ENCODE measurements at places on chromosomes 5 and 9.
A peak's percentile ranks its signal among the peaks of the same experiment; 100 is the strongest.

DNA sequence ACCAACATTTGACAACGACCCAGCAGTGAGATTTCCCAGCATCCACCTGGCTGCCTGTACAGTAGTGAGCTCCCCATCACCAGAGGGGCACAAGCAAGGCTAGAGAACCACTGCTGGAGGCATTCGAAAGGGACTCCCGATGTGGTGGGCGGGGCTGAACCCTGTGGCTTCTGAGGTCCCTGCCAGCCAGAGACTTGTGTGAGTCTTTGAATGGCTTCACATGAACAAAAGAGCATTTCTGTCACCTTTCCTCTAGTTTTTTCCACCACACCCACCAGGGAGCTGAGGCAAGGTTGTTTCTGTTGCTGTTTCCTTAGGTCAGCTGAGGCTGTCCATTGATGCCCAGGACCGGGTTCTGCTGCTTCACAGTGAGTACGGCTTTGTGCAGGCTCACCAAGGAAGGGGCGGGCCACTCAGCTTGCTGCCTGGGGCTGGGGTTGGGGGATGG lies 15.7 kb downstream of the RGS3 start:
- no peak for DNase-seq

DNA sequence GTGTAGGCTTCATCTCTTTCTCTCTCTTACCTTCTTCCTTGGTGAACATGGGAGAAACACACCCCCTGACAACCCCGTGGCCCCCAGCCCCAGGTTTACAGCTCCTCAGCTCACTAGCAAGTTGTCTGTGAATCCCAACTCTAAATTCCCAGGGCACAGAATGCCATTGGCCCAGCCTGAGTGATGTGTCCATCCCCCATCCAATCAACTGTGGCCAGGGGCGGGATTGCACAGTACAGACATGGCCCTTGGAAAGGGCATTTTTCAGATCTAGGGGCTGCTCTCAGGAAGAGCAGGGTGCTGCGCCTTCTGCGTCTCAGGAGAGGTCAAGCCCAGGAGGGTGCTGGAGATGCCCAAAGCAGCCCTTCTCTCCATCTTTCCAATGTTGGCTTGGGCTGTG lies 48.2 kb upstream of the ASS1 start:
- DNase-seq, result no peak

DNA sequence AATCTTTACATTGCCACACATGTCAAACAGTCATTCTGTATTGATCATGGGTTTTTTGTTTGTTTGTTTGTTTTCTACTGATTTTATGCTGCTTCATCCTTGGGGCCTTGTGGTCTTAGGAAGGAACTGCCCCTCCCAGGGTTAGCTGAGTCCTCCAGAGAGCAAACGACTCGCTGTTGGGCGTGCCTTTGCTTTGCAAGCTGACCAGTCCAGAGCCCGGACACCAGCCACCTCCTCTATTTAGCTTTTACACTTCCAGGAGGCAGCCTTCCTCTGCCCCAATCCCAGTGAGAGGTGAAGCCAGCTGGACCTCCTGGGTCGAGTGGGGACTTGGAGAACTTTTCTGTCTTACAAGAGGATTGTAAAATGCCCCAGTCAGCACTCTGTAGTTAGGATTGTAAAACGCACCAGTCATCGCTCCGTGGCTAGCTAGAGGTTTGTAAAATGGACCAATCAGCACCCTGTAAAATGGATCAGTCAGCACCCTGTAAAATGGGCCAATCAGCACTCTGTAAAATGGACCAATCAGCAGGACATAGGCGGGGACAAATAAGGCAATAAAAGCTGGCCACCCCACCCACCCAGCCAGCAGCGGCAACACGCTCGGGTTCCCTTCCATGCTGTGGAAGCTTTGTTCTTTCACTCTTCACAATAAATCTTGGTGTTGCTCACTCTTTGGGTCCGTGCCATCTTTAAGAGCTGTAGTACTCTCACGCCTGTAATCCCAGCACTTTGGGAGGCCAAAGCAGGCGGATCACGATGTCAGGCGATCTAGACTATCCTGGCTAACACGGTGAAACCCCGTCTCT lies 154.4 kb downstream of the ERCC6L2 start:
- DNase-seq, result no peak

DNA sequence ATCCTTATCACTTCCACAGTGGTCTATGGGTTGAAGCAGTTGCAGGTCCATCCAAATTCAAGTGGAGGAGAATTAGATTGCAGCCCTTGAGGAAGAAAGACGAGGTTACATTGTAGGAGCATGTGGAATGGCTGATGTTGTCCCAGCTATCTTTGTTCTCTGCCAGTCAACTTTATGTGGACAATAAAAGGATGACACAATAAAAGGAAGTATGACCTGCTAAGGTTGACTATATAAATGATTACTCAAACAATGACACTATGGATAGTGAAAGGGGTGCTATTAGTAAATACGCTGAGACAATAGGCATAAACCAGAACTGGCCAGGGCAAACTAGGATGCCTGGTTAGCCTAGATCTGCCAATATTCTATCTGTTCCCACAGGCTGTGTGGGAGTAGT lies 12.8 kb upstream of the ZNF618 start:
- no peak for DNase-seq

- DNase-seq, result no peak
Measured at GRCh38 chr5:142506756-142507155, 179.1 kb downstream of the FGF1 start.

GRCh38 chr5:143889986-143890385 lies 78.0 kb downstream of the HMHB1 start:
- peak; percentile 29 for DNase-seq

GRCh38 chr9:111949919-111950318 lies 53.3 kb downstream of the UGCG start:
- no peak for DNase-seq

DNA sequence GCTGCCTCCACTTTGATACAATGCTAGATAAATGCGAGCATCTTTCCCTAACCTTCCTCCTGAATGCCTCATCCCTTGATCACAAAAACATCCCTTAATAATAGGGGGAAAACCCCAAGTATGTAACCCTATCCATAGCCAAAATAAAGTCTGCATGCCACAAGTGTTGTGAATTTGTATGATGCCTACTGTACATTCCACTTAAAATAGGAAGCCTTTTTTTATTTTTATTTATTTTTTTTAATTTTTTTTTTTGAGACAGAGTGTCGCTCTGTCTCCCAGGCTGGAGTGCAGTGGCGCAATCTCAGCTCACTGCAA lies 207.0 kb downstream of the AOPEP start:
- DNase-seq, result no peak

GRCh38 chr9:98022447-98022846 lies 34.1 kb upstream of the NANS start:
- peak; percentile 52 for DNase-seq

All from brain microvascular endothelial cell (primary cell).